ENCODE measurements at places on chromosomes 13 and 19.

DNA sequence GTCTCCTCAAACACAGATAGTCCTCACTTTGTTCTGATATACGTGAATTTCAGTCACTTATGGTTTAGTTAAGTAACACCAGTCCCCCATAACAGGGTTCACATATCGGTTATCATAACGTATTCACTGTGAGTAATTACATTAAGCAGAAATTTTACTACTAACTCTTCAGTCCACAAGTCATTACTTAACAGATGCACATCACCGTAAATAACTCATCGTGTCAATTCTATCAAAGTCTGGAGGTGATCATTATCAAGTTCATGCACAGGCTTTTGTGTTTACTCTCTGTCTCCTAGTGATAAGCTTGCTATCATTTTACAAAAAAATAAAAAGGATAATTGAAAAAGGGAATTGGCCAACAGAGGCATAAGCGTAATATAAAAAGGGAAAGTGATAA is 287.4 kb upstream of the ATXN8OS start:
- DNase-seq: no peak

DNA sequence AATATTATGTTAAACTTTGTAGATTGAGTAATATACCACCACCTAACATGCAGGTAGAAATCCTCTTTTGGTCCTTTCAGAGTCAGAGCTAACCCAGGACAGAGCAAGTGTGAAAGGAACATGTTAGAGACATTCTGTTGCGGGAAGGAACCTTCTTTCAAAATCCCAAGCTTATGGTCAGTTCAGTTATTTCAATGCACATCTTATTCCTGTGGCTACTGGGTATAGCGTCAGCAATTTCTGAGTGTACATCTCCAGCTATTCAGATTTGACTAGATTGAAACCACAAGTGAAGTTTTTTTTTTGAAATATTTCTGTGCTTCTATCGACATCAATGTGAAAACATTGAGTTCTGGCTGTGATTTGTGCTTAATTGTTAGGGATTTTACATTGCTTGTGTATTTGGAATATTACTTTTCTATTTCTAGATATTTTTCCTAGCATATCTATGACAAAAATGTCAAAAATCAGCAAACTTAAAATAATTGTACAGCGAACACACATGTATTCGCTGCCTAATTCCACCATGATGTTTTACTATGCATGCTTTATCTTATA is 165.3 kb downstream of the LMO7 start:
- no peak for DNase-seq

DNA sequence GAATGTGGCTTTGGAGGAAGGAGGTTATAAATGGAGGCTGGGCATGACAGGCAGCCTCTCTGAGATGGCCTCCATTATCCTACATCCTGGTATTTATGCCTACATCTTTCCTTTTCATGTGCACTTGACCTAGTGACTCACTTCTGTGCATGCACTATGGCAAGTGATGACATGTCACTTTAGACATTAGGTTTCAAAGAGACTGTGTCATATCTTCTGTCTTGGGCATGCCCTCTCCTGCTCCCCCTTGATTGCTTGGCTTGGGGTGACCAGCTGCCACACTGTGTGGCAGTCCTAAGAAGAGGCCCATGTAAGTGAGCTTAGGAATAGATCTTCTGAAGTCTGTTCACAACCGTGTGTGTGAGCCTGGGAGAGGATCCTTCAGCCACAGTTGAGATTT is 472.8 kb downstream of the FGF9 start:
- DNase-seq: no peak

DNA sequence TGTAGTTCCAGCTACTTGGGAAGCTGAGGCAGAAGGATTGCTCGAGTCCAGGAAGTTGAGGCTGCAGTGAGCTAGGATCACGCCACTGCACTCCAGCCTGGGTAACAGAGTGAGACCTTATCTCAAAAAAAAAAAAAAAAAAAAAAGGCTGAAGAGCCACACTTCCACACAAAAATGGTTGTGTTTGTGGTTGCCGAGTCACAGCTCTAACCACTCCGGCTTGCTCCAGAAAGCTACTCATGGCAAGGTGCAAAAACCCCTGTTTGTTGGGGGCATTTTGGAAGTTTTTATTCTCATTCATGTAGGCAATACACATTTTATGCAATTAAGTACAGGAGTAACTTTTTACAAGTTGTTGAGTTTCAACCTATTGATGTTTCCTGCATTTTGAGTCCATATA is 93.5 kb downstream of the INSR start:
- no peak for DNase-seq

DNA sequence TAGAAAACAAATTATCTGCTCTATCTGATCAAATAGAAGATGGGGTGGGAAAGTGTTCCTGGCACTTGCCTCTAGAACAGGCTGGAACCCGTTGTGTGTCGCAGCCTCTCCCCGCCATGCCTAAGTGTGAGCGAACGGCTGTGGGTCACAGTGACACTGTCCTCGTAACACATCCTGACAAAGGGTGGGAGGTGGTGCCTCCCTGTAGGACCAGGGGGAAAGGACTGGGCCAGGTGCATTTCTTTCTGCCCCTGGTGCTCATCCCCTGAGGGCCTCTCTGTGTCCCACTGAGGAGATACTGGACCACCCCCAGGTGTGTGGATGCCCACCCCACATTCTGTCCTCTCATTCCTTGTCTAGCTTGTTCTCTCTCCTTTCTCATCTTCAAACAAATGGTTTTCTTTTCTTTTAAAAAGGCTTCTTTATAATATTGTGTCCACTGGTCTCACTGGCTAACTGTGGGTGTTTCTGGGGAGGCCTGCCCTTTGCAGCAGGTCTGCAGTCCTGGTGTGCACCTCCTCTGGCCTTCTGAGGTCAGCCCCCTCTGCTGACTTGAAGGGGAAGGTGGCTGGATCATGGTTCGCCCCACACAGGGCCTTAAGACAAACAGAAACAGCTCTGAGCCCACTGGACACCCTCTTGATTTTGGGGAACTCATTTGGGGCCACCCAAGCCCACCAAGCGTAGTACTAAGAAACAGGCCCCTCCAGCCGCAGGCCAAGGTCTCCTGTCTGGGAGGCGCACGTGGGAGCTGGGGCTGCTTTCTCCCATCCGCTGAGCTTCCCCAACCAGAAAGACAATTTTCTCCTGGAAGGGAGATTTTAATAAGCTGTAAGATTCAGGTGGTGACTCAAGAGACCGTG is 152.5 kb upstream of the SOX1 start:
- no peak for DNase-seq

DNA sequence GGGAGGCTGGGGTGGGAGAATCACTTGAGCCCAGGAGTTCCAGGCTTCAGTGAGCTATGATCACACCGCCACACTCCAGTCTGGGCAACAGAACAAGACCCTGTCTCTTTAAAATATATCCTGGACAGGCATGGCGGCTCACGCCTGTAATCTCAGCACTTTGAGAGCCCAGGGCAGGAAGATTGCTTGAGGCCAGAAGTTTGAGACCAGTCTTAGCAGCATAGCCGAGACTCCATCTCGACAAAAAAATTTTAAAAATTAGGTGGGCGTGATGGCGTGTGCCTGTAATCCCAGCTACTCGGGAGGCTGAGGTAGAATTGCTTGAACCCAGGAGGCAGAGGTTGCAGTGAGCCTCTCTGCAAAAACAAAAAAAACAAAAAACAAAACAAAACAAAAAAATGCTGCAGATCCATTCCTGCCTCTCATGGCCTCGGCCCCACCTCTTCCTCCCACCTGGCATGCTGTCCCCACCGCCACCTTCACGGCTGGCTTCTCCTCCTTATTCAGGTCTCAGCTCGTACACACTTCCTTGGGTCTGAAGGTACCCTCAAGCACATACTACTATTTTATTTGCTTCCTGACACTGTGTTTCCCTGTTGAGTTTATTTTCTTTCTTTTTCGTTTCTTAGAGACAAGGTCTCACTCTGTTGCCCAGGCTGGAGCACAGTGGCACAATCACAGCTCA is 5.3 kb downstream of the RFX1 start:
- no peak for DNase-seq

DNA sequence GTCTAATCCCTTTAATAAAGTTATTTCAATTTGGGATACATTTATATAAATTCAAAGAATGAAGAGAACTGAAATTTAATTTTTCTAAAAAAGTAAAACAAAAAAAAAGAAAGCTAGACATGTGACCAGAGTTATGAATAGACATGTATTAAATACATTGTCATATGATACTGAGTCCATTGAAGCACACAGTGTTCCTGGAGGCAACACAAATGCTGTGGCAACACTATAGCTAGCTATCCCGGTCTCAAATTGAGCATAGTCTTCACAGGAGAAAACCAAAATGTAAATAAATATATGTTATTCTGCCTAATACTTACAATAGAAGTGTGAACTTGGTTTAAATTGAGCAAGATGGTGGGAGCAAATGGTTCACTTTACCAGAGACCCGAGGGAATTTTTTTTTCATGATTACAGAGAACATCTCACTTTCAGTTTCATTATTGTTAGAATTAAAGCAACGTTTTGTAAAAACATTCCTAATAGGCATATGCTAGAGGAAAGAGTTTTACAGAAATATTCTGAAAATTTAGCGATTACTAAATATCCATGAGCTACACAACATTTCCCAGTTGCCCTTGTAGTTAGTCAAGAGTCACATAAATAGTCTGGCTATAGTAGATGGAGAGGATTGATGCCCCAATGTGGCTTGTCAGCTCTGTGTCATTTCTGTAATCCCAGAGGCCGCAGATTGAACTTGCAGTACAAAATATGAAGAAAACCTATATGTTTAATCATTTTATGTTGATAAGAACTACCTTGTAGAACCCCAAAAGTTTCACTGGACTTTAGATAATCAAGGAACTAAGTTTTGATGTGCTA is 775.7 kb upstream of the SPRY2 start:
- no peak for DNase-seq

DNA sequence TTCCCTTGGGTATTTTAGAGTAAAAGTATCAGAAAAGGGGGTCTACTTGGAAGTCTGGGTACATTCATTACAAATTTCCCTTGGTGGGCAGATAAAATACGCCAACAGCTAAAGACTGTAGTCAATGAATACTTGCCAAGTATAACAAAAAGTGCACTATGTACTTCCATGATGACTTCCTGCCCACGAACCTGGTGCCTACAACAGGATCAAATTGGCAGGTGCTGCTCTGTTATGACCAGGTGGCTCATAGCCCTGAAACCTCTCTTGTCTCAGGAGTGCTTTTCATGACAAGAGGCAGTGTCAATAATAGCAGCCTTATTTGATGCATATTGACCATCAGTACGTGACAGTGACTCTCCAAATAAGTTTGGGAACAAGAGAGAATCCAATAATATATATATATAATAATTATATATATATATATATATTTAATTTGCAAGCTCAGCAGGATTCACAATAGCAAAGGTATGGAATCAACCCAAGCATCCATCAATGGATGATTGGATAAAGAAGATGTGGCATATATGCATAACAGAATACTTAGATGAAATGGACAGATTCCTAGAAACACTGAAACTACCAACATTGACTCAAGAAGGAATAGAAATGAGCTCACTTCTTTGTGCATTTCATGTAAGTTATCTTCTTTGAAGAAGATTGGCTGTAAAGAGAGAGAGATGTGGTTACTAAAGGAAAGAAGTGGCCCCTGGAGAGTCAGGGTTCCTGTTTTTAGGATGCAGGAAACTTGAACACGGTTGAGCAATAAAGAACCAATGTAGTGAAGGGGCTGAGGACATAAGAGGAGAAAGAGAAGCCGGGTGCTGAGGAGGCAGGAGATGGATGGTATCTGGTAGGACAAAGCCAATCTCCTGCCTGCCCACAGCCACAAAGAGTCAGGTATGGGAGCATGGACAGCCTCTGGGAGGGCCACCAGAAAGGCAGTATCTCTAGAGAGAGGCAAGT is 52.0 kb upstream of the GTF2F2 start:
- no peak for DNase-seq

GRCh38 chr13:97020689-97021240 is 26.5 kb upstream of the OXGR1 start:
- no peak for DNase-seq

DNA sequence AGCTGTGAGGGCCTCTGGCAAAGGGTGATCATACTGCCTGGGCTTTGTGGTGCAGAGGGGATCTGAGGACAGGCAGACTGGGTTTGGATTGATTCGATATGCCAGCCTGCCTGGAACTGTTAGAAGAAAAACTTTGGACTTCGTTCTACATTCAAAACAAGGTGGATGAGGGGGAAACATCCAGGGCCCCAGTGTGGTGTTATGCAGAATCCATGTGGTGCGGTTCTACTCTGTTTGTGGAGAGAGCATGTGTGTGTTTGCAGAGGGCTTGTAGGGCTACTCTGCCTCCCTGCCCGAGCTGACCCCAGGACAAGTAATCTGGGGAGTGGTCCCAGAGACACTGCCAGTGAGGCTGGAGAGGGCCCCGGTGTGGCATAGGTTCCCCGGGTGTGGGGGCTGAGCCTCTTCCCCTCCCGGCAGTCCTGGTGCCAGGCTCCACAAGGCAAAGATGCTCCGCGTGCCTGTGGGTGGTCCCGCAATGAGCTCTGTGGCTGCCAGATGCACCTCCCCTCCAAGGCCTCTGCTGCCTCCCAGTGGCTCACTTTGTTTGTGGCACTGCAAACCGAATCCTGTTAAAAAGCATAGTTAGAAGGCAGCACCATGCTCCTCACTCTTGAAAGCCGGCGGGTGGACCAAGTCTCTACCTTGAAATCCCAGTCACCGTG is 22.3 kb upstream of the TFDP1 start:
- DNase-seq: peak; percentile 39

- peak; percentile 79 for DNase-seq
Measured at GRCh38 chr19:14006766-14007562, 844 bp upstream of the RFX1 start.

- no peak for DNase-seq
Measured at GRCh38 chr13:38008636-38009035, 139.1 kb upstream of the TRPC4 start.

DNA sequence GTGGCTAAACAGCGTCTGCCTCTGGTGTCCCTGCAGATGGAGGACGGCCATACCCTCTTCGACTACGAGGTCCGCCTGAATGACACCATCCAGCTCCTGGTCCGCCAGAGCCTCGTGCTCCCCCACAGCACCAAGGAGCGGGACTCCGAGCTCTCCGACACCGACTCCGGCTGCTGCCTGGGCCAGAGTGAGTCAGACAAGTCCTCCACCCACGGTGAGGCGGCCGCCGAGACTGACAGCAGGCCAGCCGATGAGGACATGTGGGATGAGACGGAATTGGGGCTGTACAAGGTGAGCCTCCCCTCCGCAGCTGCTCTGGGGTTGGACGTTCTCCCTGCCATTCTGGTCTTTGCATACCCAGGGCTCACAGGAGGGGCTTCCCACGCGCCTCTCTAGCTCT is 19.9 kb downstream of the UHRF1 start:
- DNase-seq: no peak

- DNase-seq: no peak
Measured at GRCh38 chr19:40341601-40342482, 6.4 kb downstream of the C19orf47 start.

All from RWPE1 (cell line).